Neuronal stem cell (in vitro differentiated cells): ENCODE measurements at places on chromosomes 12 and 14.

DNA sequence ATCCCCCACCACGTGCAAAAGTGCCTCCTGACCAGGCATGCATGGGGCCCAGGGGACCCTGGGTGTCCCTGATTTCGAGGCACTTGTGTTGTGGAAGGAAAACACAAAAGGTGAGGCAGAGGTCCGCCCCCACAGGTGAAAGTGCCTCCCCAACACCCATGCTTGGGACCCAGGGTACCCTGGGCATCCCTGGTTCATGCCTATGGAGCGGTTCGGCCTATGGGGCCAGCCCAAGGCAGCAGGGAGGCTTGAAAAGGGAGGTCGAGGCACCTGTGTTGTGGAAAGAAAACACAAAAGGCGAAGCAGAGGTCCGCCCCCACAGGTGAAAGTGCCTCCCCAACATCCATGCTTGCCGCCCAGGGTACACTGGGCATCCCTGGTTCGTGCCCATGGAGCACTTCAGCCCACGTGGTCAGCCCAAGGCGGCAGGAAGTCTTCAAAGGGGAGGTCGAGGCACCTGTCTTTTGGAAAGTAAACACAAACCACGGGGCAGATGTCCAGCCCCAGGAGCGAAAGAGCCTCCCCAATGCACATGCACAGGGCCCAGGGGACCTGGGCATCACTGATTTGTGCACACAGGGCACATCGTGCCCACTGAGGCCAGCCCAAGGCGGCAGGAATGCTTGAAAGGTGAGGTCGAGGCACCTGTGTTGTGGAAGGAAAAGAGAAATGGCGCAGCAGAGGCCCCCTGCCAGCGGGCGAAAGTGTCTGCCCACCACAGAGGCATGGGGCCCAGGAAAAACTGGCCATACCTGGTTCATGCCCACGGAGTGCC, 375.5 kb downstream of the ALG10 start:
- DNase-seq, result no peak

DNA sequence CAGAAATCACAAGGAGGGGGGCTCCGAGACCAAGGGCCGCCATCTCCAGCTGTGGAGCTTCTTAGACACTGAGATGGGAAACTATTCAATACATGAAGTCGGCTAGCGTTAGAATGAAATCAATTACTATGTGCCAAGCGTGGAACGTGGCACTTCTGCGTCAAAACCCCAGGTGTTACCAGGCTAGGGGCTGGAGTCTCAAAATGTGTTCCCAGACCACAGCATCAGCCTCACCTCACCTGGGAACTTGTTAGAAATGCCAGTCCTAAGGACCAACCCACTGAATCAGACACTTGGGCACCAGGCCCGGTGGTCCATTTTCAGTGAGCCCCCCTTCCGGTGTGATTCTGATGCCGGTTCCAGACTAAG, 5.0 kb upstream of the SETD1B start:
- DNase-seq, result no peak

GRCh38 chr14:92259613-92260357, 63.2 kb upstream of the SLC24A4 start:
- no peak for DNase-seq

DNA sequence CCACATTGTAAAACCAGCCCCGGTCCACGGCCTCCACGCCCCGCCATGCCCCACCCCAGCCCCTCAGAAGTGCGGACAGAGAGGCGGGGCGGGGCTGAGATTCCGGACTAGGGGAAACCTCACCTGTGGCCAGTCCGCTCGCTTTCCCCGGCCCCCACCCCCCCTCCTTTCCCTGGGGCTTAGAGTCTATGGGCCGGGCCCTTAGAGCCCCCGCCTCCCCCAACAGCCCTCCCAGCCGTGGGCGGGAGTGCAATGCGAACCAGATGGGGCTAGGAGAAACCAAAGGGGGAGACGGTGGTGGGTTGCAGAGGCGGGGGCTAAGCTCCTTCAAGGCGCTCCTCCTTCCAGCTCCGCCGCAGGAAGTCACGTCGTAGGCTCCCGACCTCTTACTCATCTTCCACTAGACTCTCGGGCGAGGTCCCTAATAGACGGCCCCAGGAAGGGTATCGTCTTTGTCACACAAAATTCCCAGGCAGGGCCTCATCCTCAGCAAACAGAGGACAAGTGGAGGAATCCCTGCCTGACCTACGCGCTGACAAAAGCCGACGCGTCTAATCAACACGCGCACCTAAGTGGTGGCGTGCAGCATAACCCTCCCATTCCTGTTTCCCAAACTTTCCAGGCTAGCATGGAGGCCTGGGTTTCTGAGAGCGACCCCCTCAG, 1.1 kb upstream of the NAB2 start:
- peak; percentile 94 for DNase-seq

GRCh38 chr12:116434155-116435011, 124.8 kb upstream of the MAP1LC3B2 start:
- no peak for DNase-seq

DNA sequence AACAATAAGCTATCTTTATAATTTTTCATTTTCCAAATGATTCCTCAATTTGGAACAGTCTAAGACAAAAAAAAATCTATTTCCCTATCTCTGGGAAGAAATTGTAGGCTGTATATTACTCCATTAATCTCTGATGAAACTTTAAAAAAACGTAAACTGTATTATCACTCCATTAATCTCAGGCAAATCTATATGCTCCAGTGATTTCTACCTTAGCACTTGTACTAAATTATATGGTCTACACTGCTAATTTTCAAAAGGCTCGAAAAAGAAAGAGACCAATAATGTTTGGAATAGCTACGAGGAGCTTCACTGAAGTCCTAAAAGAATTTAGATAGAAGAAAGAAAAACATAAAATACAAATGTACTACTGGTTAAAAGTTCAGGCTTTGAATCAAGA, 19.7 kb downstream of the MED13L start:
- DNase-seq, result no peak

- no peak for DNase-seq
These were observed 60.9 kb downstream of the GRIP1 start for GRCh38 chr12:66617991-66618390.

- DNase-seq, result no peak
These were observed 142.1 kb downstream of the CNTN1 start for GRCh38 chr12:40834321-40834720.

DNA sequence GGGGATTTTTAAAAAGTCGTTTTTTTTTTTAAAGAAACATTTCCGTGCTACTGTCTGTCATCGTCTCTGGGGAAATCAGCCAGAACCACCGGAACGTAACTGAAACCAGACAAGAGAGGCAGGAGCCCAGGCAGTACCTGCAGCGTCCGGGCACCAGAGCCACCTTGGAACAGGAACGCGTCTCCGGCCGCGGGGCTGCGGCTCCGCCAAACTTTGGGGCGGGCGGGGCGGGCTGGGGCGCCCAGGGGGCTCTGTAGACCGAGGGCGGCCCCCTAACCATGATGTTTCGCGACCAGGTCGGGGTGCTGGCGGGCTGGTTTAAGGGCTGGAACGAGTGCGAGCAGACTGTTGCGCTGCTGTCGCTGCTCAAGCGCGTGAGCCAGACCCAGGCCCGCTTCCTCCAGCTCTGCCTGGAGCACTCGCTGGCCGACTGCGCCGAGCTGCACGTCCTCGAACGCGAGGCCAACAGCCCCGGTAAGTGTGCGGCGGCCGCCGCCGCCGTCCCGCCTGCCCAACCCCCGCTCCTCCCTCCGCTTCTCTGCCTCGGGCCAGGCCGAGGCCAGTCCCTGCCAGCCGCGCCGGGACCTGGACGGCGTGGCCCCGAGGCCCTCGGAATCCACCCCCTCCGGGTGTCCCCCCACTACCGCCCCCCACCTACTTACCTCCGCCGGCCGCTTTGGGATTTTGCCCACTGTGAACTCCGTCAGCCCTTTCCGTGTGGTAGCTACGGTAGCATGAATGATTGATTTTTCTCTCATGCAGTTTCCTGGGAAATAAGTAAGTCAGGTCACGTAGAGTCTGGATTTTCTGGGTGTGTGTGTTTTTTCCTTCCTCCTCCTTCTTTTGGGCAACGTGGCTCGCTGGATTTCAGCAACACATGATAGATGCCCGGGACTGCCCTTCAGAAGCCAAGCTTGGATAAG, 972 bp downstream of the SAMD4A start:
- DNase-seq, result peak; percentile 44

DNA sequence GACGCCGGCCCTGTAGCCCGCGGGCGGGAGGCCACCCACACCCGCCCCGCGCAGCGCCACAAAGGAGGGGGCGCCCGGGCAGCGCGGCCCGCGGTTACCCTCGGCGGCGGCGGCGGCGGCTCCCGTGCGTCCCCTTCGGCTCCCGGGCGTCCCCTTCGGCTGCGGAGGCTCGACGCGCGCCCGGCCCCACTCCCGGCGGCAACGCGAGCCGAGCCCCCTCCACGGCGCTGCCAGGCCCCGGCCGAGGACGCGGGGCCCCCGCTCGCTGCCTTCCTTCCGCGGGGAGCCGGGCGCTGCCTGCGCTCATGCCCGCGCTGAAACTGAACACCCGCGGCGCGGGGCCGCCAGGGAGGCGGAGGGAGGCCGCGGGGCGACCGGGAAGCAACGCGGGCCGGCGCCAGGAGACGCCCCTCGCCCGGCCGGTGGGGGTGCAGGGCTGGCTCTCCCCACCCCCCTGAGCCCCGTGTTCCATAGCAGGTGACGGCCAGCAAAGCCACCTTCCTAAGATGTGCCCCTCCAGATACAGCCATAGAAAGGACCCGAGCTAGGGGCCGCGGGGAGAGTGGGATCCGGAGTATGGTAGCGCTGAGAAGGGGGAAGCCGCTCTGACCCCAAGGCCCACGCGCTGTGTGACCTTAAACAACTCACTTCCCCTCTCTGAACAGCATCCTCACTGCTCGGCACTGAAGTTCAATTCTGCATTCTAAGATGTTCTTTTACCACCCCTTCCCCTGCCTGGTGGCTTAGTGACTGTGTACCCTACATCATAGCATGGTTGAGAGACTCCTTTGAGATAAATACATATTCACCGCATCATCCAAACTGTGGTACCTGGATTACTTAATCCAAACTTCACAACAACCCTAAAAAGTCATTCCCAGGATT, 42.8 kb downstream of the KDM2B start:
- no peak for DNase-seq

DNA sequence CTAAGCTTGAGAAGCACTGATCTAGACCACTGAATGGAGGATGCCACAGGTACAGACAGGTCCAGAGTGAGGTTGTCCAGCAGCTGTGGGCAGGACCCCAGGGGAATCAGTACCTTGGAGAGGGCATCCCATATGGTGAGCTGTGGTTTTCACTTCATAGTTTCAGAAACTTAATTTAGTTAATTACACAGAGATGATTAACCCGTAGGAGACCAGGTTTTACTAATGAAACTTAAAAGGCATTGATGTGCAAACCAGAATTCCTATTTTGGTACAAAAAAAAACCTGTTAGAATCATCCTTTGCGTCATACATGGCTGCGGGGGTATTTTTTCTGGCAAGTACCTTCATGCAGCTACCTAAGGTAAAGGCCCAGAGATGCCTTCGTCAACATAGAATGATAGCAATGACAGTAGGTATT, 159.3 kb downstream of the DACT1 start:
- no peak for DNase-seq
